ENCODE measurements at places on chromosomes 2 and 18. TPM values are rescaled to one million over a fixed set of nuclear protein-coding genes. Genes with fewer than 3 reads are reported as not detected.

FNDC4 gene
- total RNA-seq, result 2.0 TPM

GRCh38 chr2:42125841-42126594, 43.1 kb upstream of the EML4 start:
- no peak overlapping the region for H3K27ac ChIP-seq
- peaks cover 32% of the 10 kb centered on the region for H3K4me1 ChIP-seq
- H3K4me3 ChIP-seq, result no peak overlapping the region
- H3K36me3 ChIP-seq, result no peaks in the 10 kb centered on the region

NEURL3 gene
- total RNA-seq, result 0.29 TPM

GRCh38 chr18:48845174-48845573, 105.6 kb downstream of the SMAD7 start:
- no peak overlapping the region for H3K4me3 ChIP-seq
- H3K27me3 ChIP-seq, result no peaks in the 10 kb centered on the region
- H3K4me1 ChIP-seq, result peaks cover 36% of the 10 kb centered on the region
- DNase-seq, result peak; percentile 29
- no peak overlapping the region for H3K27ac ChIP-seq

DNA sequence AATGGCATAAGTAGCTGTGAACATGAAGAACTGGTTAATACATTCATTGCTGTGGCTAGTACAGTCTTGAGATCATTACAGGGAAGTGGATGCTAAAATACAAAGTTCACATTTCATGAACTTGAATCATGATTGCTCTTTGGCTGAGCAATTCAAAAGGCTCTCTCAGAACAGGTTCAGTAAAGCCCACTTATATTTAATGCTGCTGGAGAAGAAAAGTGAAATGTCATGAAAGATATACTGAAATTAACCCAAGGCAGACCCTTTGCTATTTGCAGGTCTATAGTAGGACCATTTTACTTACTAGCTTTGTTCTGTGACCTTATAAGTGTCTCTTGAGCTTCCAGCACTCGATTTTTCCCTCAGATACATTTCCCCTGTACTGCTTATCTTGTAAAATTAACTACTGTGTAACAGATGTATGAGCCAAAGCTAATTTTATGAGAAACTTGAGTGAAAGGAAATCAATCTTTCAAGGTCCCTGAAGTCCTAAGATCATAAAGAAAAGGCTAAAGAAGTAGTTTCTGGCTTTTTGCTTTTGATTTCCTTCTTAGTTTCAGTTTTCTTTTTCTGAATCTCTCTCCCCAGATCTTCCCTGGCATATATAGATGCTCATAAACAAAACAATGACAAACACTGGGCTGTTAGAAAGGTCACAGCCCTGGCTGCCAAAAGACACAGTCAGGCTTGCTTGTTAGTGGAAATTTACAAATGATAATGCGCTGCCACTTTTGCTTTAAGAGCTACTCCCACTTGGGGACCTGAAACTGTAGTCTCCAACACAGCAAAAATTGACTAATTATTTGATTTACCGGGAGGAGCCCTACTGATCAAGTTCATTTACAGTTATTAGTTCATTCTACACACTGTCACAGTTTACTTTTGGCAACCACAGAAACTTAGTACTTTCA, 132.7 kb upstream of the XPO1 start:
- H3K4me3 ChIP-seq, result peak overlapping the region; percentile 30
- no peak for DNase-seq
- peaks cover 20% of the 10 kb centered on the region for H3K4me1 ChIP-seq

GRCh38 chr2:2950403-2950952, 427.1 kb downstream of the EIPR1 start:
- H3K27me3 ChIP-seq, result no peaks in the 10 kb centered on the region
- H3K4me1 ChIP-seq, result no peaks in the 10 kb centered on the region
- no peak overlapping the region for H3K27ac ChIP-seq
- no peak overlapping the region for H3K4me3 ChIP-seq

WNT10A gene
- total RNA-seq, result 0.90 TPM

IL1RL2 gene
- 0.58 TPM for total RNA-seq

DNA sequence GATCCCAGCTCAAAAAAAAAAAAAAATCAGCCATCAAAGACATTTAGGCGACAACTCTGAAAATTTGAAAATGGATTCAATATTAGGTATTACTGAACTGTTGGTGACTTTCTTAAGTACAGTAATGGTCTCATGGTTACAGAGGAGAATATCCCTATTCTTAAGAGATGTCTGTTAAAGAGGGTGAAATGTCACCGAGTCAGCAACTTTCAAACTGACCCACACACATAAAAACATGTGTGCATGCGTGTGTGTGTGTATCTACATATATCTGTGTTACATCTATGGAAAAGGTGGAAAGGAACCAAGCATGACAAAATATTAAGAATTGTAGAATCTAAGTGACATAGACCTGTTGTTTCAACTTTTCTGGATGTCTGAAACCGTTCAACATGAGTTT, 41.6 kb upstream of the GLI2 start:
- DNase-seq, result no peak
- no peak overlapping the region for H3K4me3 ChIP-seq

SERPINB3 gene
- total RNA-seq, result not detected

GRCh38 chr2:17576802-17577201, 36.3 kb downstream of the VSNL1 start:
- H3K4me1 ChIP-seq, result no peaks in the 10 kb centered on the region
- no peaks in the 10 kb centered on the region for H3K36me3 ChIP-seq
- H3K27ac ChIP-seq, result no peak overlapping the region

SCN9A gene
- total RNA-seq, result 10.5 TPM

- no peaks in the 10 kb centered on the region for H3K36me3 ChIP-seq
- no peak for DNase-seq
- no peak overlapping the region for H3K27ac ChIP-seq
- H3K4me1 ChIP-seq, result peaks cover 39% of the 10 kb centered on the region
These were observed 57.4 kb downstream of the MYO1B start for GRCh38 chr2:191302459-191303139.

KCMF1 gene
- total RNA-seq, result 72.9 TPM

- no peak overlapping the region for H3K27ac ChIP-seq
- H3K4me1 ChIP-seq, result no peaks in the 10 kb centered on the region
- DNase-seq, result no peak
- no peaks in the 10 kb centered on the region for H3K36me3 ChIP-seq
- H3K4me3 ChIP-seq, result no peak overlapping the region
- no peaks in the 10 kb centered on the region for H3K27me3 ChIP-seq
These were observed 32.3 kb upstream of the VWC2L start for GRCh38 chr2:214378455-214379103.

All from upper lobe of right lung (tissue), 1 donor.